Esophagus mucosa (tissue), 1 donor: ENCODE measurements at places on chromosomes 1 and 21. TPM values are rescaled to one million over a fixed set of nuclear protein-coding genes. Genes with fewer than 3 reads are reported as not detected.

The GJA5 gene
- total RNA-seq, result 0.84 TPM

The ITSN1 gene
- total RNA-seq, result 9.8 TPM

The WNT4 gene
- total RNA-seq, result 7.7 TPM

The COL11A1 gene
- total RNA-seq, result not detected

The OLIG2 gene
- not detected for total RNA-seq

The CLCA4 gene
- total RNA-seq, result 230 TPM

The COL24A1 gene
- total RNA-seq, result not detected

The SH2D1B gene
- total RNA-seq, result 3.4 TPM

The MTARC1 gene
- 6.1 TPM for total RNA-seq

The FMO4 gene
- total RNA-seq, result 1.9 TPM

The TP73 gene
- 5.2 TPM for total RNA-seq
